Dermis blood vessel endothelial cell (primary cell): ENCODE measurements at places on chromosomes 11 and 22.
A peak's percentile ranks its signal among the peaks of the same experiment; 100 is the strongest.

- no peak for DNase-seq
Measured at GRCh38 chr11:94583866-94584500, 16.8 kb downstream of the PIWIL4 start.

GRCh38 chr11:75576017-75576416, 14.0 kb downstream of the SERPINH1 start:
- DNase-seq = no peak

DNA sequence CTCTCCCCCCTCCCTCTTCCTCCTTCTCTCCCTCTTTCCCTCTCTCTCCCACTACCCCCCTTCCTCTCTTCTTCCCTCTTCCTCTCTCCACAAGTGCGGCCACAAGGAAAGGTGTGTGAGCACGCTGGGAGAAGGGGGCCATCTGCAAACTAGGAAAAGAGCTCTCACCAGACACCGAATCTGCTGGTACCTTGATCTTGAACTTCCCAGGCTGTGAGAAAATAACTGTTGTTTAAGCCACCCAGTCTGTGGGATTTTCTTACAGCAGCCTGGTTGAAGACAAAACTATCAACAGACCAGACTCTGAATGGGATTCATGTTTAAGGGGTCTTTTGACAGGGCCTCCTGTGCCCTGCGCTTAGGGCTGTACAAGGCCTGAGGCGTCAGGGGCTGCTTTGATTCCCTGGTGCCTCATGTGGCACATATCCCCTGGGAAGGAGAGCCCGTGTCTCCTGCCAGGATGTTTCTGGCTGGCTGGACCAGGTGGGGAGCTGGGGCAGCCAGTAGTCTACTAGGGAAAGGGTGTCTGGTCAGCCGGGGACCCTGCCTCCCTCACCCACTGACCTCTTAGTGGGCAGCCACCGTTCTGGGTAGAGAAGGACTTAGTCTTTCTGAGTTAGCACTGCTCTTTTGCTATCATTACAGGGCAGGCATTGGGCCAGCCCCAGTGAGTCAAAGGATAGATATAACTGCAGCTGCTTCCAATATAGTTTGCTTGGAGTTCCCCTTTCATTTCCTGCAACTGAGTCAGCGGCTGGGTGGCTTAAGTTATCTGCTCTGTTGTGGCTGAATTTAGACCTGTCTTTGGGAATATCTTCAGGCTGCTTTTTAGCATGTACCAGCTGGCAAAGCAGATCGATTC, 6.2 kb downstream of the PANX1 start:
- DNase-seq = peak; percentile 90

GRCh38 chr11:108766596-108767173, 101.8 kb downstream of the DDX10 start:
- DNase-seq = no peak

GRCh38 chr11:64881476-64881875, 3.1 kb upstream of the EHD1 start:
- DNase-seq = no peak

- no peak for DNase-seq
Measured at GRCh38 chr11:20203831-20204230, 43.6 kb upstream of the DBX1 start.

DNA sequence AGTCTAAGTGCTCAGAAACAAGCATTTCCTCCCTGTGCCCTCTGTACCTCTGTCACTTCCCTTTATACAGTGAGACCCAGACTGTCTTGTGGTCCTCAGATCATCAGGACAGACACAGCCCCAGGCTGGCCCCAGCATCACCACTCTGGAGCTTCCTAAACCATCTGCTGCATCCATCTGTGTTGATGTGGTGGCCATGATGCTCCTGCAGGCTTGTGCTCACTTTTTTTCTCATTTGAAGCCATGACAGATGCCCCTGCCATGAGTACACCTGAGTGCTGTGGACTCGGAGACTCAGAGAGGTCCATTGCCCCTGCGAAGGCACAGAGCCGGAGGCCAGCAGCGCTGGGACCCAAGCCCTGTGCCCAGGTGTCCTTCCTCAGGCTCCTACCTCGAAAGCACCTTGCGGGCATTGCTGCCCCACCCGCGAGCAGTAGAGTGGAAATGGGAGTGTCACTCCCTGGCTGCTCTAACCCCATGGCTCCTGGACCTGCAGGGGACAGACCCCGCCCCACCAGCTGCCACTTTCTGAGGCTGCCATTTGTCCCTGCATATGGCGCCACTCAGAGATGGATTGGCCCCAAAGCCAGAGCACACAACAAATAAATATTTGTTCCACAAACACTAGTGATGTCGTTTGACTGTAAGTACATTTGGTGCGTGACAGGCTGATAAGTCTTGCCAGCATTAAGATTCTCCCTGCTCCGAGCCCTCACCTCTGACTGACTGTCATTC, 593.5 kb downstream of the TBC1D22A start:
- no peak for DNase-seq

- DNase-seq = no peak
Measured at GRCh38 chr11:22634897-22635629, 9.4 kb upstream of the FANCF start.

DNA sequence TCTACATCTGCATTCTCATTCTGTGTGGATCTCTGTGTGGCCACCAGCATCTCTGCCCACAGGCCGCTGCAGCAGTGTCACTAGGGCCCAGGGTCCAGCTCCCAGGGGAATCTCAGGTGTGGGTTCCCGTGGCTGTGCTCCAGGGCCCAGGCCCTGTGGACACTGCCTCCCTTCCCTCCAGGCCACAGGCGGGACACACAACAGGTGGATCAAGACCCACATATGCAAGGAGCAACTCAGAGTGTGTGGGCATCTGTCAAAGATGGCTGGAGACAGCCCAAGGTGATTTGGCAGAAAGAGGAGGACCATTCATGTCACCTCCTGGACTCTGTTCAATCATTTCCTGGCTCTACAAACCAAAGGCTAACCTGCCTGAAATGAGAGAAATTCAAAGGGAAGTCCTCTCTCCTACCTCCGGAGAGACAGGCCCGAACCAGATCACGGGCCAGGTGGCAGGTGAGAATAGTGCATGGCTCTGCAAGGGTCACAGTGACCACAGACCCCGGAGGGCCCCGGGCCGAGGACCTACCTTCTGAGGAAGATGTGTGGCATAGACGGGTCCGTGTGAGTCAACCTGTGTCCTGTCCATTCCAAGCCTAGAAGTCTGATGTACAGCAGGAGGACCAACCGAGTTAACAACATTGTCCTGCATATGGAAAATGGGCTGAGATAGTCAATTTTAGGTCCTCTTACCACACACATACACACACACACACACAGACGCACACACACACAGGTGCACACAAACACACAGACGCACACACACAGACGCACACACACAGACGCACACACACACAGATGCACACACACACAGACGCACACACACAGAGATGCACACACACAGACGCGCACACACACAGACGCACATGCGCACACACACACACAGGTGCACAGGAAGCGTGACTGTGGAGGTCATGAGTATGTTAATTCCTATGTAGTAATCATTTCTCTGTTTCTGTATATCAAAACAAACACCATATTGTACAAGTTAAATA, 1068.5 kb downstream of the BRD1 start:
- DNase-seq = no peak

DNA sequence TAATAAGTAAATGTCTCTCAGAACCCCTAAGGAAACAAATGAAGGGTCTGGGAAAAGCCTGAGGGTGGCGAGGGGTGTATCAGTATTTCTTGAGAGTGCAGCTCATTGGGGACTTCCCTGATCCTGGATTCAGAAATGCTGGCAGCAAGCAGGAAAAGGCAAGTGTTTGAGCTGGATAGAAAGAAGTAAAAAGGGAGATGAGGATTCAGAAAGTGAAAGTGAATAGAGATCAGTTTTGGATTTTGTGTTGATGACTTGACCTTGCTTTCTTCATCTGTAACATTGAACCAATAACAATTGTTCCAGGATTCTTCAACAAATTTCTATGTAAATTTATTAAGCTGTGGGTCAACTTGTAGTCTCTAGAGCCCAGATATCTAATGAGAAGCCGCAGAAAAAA, 66.9 kb upstream of the CTSC start:
- DNase-seq = no peak

GRCh38 chr11:110795112-110795624, 82.9 kb upstream of the ARHGAP20 start:
- peak; percentile 65 for DNase-seq

DNA sequence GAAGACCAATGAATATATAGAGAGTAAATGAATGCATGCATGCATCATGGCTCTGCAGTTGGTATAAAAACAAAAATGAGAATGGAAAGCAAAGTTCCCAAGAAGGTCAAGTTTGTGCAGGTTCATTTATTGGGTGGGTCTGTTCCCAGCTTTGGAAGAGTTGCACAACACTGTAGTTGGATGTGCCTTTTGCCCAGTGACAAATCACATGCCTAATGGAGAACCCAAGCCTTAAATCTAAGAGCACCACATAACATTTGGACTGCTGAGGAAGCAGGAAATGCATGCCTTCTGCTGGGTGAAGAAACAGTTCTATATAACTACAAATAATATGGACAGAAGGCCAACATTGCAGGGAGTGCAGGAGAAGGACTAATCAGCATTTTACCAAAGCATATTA, 30.6 kb downstream of the PRCP start:
- no peak for DNase-seq
